ENCODE measurements at places on chromosomes 11 and 22.

DNA sequence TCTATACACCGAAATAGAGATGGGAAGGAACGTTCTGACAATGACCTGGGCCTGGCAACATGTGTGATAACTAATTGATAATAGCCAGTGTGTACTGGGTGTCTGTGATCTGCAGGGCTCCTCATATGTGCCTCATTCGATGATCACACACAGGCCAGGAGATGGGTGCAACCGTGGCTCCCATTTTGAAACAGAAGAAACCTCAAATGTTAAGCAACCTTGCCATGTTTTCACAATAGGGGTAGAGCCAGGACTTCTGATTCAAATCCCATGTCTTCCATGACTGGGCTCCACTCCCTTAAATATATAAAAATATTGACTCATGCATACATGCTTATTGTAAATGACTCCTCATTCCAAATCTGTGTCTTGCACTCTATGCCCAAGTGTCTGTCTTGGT, 11.1 kb downstream of the APOL3 start:
- DNase-seq = no peak

- DNase-seq = no peak
Observed at GRCh38 chr22:16954060-16954403, 54.0 kb downstream of the GAB4 start.

DNA sequence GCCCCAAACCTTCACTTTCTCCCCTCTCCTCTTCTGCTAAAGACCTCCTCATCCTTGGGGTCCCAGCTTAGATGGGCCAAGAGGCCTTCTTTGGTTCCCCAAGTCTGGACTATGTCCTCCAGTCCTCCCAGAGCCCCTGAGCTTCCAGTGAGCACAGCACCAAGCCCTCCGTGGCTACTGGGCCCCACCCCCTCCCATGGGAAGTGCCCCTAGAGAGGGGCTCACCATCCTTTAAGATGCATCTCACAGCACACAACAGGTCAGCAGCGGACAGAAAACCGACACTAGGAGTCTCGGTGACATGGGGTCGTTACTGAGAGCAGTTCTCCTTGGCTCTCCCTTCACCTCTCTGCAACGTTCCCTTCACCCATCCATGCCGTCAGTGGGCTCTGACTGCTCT, 2.7 kb downstream of the LRRC32 start:
- DNase-seq = no peak

GRCh38 chr11:121254756-121255155, 37.8 kb upstream of the SC5D start:
- DNase-seq = no peak

DNA sequence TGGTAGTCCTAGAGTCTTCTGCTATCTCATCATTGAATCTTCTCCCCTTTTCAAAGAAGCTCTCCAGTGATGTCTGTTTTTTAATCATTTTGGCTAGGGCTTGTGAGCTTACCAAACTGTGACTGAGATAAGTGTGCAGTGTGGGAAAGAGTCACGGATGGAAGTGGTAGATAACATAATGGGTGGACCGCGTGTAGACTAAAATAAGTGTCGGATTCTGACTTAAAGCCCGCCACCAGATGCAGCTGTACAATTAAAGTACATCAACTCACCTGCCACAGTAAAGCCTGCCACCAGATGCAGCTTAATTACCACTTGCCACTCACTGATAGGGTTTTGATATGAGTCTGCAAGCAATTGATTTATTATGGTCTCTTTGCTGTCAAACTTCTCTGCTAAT, 581.5 kb downstream of the LRRC4C start:
- DNase-seq = no peak

- no peak for DNase-seq
Observed at GRCh38 chr11:112348480-112349029, 87.9 kb upstream of the PLET1 start.

DNA sequence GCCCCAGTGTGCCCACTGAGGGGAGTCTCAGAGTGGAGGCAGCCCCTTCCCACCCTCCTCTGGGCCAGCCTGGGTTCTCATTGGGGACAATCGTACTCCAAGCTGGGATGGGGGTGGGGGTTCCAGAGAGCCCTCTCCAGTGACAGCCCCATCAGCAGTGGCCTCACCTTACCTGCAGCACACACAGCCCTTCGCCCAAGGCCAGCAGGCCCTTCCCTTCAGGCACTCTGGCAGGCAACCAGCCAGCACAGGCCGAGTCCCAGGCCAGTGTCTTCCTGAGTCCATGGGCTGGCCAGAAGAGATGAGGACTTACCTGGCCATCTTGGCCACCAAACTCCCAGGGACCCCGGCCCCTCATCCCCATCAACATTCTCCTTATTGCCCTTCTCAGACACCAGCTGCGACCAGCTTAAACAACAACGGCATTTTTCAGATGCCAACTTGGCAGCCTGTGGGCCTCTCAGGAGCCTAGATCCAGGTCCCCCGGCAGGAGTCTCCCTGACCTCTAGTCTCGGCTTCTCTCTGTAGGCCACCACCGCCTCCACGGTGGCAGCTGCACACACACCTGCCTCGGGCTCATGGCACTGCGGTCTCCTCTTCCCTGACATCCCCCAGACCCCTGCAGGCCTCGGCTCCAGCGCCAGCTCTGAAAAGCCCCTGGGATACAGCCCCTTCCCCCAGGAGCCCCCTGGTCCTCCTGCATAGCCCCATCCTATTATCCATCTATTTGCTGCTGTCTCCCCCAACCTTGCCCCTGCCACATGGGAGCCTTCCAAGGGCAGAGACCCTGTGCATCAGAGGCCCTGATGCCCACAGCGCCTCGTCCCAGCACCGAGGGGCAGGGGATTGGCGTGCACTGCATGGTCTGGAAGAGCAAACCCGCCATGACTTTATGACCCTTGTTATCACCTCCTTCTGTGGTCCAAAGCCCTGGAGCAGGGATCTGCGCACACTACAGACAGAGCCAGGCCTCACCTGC, 111.2 kb upstream of the FGF3 start:
- DNase-seq = no peak

- no peak for DNase-seq
Observed at GRCh38 chr22:28394513-28395110, 285.0 kb downstream of the TTC28 start.

- DNase-seq = no peak
Observed at GRCh38 chr11:125603207-125603606, 10.6 kb downstream of the STT3A start.

DNA sequence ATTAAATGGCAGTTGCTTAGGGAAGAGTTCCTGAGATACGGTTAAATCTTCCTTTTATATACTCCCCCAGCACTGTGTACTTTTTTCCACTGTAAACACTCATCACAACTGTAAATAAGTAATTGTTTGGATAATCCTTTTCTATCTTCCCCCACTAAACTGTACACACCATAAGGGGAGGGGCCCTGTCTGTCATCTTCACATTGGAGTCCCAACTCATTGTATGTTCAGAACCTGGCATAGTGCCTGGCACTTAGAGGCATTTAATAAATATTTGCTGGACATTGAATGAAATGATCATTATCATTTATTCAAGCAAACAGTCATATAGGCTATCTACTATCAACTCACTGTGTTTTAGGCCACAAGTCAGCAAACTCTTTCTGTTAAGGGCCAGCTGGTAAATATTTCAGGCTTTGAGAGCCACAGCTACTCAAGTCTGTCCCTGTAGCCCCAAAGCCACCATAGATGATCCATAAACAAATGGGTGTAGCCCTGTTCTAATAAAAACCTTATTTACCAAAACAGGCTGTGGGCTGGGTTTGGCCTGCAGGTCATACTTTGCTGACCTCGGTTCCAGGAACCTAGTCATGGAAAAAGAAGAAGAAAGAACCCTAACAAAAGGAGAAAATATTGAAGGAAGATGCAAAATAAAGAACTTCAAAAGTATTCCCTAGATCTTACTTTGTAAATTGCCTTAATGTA, 70.0 kb downstream of the AMOTL1 start:
- DNase-seq = no peak

GRCh38 chr11:62324731-62325556, 12.3 kb upstream of the ASRGL1 start:
- DNase-seq = no peak

DNA sequence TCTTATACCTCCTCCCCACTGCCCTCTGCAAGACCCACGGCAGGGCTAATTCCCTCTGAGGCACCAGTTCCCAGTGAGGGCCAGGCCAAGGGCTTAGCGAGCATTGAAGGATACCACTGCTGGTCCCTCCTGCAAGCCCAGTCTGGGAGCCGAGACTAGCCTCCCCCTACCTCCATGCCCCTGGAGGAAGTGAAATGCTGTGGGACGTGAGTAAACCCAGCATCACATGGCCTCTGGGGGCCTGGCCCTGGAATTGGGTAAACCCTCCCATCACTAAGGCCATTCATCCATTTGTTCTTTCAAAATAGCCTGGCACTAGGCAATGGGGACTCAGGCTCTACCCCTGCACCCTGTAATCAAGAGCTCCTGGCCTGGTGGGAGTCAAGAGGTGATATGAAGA, 24.7 kb downstream of the ARAP1 start:
- no peak for DNase-seq

- DNase-seq = no peak
Observed at GRCh38 chr22:39426380-39427043, 26.9 kb downstream of the TAB1 start.

DNA sequence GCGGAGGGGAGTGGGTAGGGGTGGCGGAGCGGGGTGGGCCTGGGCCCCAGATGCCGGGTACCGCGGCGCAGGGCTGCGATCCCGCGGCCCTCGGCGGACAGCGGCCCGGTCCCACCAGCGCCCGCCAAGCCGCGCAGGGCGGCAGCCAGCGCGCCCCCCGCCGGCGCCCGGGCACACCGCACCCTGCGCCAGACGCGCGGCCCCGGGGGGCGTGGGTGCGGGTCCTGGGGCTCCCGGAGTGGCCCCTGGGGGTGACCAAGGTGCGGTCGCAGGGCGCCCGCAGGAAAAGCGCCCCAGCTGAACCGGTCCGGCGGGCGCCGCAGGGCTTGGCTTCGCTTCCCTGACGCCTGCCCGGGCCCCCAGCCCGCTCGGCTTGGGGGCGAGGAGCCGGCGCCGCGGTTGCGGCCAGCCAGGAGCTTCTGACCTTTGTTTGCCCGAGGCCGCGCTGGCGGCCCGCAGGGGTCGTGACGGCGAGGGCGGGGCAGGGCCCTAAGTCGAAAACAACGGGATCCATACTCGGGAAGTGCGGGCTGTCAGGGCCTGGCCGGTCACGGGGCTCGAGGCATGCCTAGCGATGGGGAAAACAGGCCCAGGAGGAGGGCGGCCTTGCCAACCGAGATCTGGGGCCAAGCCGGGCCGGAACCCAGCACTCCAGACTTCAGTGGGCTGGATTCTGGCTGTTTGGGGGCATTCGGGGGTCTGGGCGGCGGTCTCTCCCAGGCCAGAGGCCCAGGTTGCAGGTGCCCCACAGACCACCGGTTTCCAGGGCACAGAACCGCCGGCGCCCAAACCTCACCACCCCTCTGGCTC, 581 bp upstream of the AP5B1 start:
- DNase-seq = no peak

- DNase-seq = no peak
Observed at GRCh38 chr11:4482445-4482844, at the start of gene OR52K1. Gene OR52K1, plus strand, starts transcription at chr11:4482646. Its CDS starts 6,255 bp downstream, at chr11:4488901.

DNA sequence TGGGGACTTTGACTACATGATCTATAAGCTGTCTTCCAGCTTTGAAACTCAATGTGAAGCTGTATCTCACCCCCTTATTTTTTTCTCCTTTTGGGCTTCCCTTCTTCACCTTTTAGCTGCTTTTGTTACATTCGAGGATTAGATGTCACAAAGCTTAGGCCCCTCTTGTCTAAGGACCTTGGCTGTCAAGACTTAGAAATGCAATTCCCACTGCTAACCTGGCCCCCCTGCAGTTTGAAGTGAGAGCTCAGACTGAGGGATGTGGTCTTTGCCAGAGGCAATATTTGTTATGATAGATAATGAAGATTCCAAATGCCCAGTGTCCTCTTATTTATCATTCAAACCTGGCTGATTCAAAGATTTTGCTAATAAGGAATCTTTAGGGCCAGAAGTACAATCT, 128.3 kb downstream of the ARL14EP start:
- DNase-seq = no peak

DNA sequence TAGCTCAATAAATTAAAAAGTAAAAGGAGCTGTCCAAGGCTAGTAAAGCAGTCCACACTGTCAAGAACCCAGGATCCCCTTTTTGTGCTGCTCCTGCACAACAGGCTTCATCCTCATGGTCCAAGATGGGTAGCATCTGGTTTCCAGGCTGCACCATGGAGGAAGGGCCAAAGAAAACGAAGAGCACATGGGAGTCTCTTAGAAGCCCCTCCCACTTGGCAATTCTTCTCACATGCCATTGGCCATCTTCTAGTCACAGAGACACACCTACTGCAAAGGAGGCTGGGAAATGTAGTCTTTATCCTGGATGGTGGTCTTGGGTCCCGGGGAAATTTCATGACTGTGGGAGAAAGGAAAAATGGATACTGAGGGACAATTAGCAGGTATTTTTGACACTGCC, 37.8 kb downstream of the PRR5L start:
- no peak for DNase-seq

GRCh38 chr11:1871531-1871930, 18.6 kb downstream of the LSP1 start:
- no peak for DNase-seq

DNA sequence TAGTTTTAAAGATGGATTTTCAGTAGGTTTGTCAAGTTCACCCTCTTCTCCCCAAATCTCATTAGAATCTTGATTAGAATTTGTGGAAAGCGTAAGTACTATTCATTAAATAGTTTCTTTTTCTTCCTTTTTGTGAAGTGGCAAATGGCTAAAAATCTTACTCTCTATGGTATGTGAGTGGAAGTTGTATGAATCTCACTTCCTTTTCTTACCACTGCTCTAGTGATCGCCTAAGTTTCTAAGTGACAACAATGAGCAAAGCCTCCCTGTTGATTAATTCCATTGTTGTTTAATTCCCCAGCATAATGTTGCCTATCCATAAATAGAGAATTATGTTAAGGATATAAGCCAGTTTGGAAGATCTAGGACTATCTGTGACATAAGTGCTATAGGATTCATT, 82.7 kb downstream of the PGR start:
- no peak for DNase-seq

GRCh38 chr11:12789054-12789453, 114.8 kb downstream of the TEAD1 start:
- DNase-seq = no peak

DNA sequence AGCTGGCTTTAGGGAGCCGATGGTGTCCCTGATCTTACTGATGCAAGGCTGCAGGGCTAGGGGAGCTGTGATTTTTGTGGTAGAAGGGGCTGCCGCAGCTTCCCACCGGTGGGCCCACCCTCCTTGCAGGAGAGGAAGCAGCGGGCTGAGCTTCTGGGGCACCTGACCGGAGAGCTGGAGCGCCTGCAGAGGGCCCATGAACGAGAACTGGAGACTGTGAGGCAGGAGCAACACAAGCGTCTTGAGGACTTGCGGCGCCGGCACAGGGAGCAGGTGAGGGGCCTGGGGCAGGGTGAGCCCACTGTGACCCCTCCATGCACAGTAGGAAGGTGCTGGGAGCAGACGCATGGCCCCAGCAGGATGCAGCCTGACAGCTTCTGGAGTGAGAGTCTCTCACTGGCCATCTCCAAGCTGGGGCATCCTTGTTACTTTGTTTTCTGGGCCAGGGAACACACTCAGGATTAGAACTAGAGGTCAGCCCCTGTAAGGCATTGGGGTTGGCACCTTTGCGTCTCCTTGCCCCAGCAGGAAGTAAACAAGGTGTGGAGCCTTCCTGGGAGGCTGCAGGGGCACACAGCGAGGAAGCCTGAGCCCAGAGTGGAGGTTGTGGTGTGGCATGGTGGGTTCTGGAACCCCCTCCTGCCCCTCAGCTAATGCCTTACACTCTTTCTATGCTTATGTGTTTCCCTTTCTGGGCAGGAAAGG, 66.7 kb downstream of the CEP164 start:
- no peak for DNase-seq

- no peak for DNase-seq
Observed at GRCh38 chr11:17382046-17382728, 6.3 kb downstream of the KCNJ11 start.

GRCh38 chr11:34356913-34357700, 703 bp downstream of the ABTB2 start:
- no peak for DNase-seq
